ENCODE measurements at places on chromosomes 1 and 21.

- no peak for DNase-seq
These were observed 340.3 kb downstream of the SEC16B start for GRCh38 chr1:177629526-177629925.

DNA sequence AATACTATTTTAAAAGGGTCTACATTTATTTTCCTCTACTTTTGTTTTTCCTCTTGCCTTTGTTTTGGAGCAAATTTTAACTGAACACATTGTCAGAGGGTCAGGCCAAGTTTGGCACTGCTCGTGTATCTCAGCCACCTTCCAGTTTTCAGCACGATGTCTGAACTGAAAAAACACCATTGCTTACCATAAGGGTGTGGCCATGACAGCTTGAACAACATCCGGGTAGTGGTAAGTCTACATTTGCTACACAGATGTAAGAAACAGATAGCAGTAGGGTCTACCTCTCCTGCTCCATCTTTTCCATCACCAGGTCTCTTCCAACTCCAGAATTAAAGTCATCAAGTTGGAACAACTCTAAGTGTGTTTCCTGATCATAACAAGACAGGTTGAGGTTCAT is 4.2 kb downstream of the HIVEP3 start:
- no peak for DNase-seq

- DNase-seq = no peak
These were observed 100.6 kb downstream of the RHOU start for GRCh38 chr1:228835911-228836310.

DNA sequence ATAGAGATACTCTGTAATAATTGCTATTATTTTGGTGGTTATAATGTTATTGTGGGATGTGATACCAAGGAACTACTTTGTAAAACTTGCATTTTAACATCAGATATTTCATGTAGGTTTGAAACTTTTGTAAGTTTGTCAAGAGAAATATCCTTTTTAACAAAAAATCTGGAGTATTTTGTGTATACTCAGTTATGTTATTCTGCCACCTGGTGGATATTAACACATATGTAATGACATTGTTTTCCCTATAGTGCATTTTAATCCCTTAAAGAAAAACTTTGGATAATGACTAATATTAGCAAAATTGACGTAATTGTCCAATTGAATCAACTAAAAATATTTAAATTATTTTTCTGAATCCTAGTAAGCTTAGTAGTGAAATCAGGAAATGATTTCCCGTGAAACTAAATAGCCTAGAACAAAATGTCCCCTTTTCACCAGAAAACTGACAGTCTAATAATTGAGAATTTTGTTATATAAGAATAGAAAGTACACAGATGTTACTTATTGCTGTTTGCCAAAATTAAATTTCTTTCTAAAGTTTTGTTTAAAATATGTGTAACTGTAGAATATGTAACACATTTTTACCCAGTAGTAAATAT is 39.6 kb downstream of the KCTD3 start:
- DNase-seq = no peak

DNA sequence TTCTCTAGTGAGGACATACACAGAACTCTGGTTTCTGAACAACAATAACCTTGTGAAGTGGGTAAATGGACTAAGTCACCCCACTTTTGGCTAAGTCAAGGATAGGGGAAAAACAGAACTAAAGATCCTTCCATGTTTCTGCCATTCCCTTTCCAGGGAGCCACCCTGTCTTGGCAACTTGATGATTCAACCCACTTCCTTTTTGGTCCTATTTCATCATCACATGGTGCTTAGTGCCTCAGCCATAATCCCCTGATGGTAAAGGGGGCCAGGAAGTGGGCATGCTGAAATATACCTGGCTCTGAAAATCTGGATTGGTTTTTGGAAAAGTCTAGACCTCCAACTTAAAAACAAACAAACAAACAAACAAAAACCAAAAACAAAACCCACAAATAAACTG is 206.4 kb upstream of the FOXD3 start:
- DNase-seq = no peak

DNA sequence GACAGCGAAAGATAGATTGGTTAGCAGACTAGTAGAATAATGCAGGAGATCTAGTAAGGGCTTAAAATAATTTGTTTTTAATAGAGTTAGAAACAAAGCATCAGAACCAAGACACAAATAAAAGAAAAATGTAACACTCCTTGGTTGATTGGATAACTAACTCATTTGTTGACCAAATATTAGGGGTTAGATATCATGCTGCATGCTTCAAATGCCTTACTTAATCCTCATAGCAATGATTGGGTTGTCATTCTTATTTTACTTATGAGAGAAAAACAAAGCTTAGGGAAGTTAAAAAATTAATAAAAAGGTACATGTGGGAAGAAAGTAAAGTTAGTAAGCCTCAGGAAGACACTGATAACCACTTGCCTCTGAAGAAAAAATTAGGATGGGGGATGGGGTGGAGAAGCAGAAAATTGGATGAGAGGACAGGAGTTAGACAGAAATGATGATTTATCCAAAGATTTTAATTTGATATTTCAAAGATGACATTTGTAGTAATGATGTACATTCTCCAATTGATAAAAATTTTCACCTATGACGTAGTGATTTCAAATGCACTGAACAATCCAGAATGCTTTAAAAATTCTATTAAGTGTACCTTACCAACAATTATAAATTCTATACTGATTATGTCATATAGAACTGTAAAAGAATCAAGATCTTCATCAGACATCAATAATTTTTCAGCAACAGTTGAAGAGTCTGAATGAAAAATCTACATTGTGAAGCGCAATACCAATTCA is 374.7 kb downstream of the COL11A1 start:
- DNase-seq = no peak

DNA sequence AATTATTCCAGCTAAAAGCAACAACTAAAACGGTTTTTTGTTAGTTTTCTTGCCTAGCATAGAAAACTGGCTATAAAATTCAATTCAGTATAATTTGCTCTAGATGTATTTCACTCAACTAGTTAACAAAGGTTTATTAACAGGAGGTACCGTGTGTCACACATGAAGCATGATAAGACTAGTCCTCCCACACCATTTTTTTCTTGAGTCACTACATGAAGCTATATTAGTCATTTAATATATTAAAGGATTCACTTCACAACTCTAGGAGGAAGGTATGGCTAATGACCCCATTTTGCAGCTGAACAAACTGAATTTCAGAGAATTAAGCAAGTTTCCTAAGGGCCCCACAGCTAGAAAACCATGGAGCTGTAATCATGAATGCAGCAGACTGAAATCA is 307.8 kb upstream of the USP25 start:
- DNase-seq = no peak

GRCh38 chr21:19781881-19782652 is 1216.1 kb upstream of the NCAM2 start:
- DNase-seq = no peak

GRCh38 chr21:42454786-42455185 is 41.2 kb downstream of the RSPH1 start:
- DNase-seq = no peak

DNA sequence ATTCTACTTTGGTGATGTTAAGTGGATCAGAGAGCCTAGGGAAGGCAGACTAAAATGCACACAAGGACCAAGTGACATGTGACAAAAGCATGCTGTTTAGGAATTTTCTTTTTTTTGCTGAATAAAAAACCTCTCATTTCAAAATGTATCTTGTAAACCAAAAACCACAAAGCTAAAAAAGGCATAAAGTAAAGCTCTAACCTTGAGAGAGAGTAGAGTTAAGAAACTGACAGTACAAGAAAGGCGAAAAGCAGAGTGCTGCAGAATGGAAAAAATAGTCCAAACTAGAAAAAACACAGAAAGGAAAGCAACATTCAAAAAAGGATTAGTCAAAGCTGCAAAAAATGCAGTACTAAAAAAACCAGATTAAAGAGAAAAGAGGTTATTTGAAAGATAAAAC is 76.5 kb downstream of the EPS15 start:
- no peak for DNase-seq

Data from iPS DF 19.7 (cell line).